ENCODE measurements at places on chromosomes 6 and 20. TPM values are rescaled to one million over a fixed set of nuclear protein-coding genes. Genes with fewer than 3 reads are reported as not detected.

- DNase-seq = no peak
Observed at GRCh38 chr6:144438103-144438502, 153.0 kb downstream of the UTRN start.

DNA sequence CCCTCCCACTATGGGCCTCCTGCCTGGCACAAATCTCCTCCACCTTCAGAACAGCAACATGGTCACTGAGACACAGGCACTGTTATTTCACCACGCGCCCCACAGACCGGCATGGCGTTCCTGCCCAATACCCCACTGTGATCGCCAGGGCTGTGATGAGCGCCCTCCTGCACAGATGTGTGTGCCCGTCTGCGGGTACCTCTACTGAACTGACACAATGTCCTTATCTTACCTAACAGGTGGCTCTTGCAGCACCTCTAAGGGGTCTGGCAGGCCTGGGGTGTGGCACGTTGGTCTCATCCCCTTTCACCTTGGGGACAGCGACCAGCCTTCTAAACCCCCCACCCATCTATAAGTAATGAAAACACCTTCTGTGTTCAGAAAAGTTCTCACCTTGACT lies 64.2 kb downstream of the STAU1 start:
- no peak for DNase-seq

The KCNK5 gene
- total RNA-seq = 0.16 TPM

GRCh38 chr6:52303178-52303577 lies 18.6 kb upstream of the MCM3 start:
- DNase-seq = no peak
